ENCODE measurements at places on chromosomes 12 and 14.

- H3K36me3 ChIP-seq, result peaks cover 42% of the 10 kb centered on the region
- H3K4me1 ChIP-seq, result peaks cover 74% of the 10 kb centered on the region
- H3K27ac ChIP-seq, result peak overlapping the region; percentile 99
- peak overlapping the region; percentile 86 for H3K4me3 ChIP-seq
- H3K27me3 ChIP-seq, result no peaks in the 10 kb centered on the region
Observed at GRCh38 chr12:12716151-12716792, 896 bp upstream of the CDKN1B start.

- no peaks in the 10 kb centered on the region for H3K27me3 ChIP-seq
- no peak overlapping the region for H3K27ac ChIP-seq
- H3K36me3 ChIP-seq, result no peaks in the 10 kb centered on the region
- H3K4me1 ChIP-seq, result peaks cover 8% of the 10 kb centered on the region
- no peak for DNase-seq
Observed at GRCh38 chr12:52826611-52827498, 7.3 kb downstream of the KRT79 start.

GRCh38 chr14:96088074-96088473 is 48.9 kb downstream of the C14orf132 start:
- no peak overlapping the region for H3K27ac ChIP-seq
- H3K4me3 ChIP-seq, result no peak overlapping the region
- no peaks in the 10 kb centered on the region for H3K27me3 ChIP-seq
- DNase-seq, result no peak
- no peaks in the 10 kb centered on the region for H3K4me1 ChIP-seq

DNA sequence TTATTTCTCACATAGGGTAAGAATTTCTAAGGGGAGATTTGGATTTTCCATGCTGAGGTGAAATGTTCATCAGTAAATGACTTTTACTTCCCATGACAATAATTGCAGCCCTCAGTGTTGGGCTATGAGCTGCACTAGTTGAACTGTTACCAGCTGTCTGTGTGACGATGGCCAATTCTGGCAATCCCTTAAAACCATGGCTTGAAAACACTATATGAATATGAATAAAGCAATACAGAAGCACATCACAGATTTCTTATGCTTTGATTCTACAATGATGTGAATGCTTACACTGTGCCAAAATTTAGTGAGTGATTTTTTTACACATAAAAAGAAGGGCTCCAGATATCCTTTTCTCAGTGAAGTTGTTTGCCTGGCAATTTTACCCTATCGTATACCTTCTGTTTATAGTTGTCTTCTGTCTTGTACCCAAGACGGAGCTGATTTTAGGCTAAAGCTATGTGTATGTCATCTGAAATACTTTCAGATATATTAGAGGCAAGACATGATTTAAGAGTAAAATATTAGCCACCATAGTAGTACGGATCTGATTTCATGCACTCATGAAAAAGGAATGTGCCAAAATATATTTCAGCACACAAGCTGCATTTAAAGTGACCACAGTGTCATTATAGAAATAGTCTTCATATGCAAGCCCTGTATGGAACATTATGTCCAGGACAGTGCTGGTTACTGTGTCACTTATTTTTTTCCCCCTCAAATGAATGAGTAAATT is 52.0 kb downstream of the SLC38A4 start:
- no peak overlapping the region for H3K4me3 ChIP-seq
- H3K27me3 ChIP-seq, result no peaks in the 10 kb centered on the region
- no peak overlapping the region for H3K27ac ChIP-seq
- no peak for DNase-seq
- no peaks in the 10 kb centered on the region for H3K36me3 ChIP-seq

GRCh38 chr12:13973996-13974395 is 7.4 kb downstream of the GRIN2B start:
- H3K4me3 ChIP-seq, result no peak overlapping the region
- no peak overlapping the region for H3K27ac ChIP-seq
- no peaks in the 10 kb centered on the region for H3K36me3 ChIP-seq

- H3K36me3 ChIP-seq, result no peaks in the 10 kb centered on the region
- no peak for DNase-seq
- no peaks in the 10 kb centered on the region for H3K4me1 ChIP-seq
Observed at GRCh38 chr14:101556566-101557320, 4.6 kb upstream of the DIO3 start.

- no peak overlapping the region for H3K27ac ChIP-seq
- H3K4me1 ChIP-seq, result no peaks in the 10 kb centered on the region
- no peak for DNase-seq
- H3K4me3 ChIP-seq, result no peak overlapping the region
Observed at GRCh38 chr14:21791749-21792148, 118.1 kb upstream of the OR4E1 start.

GRCh38 chr12:76883811-76884210 is 5.0 kb upstream of the CSRP2 start:
- DNase-seq, result no peak
- no peaks in the 10 kb centered on the region for H3K36me3 ChIP-seq
- peaks cover 39% of the 10 kb centered on the region for H3K27me3 ChIP-seq
- peaks cover 6% of the 10 kb centered on the region for H3K4me1 ChIP-seq
- no peak overlapping the region for H3K27ac ChIP-seq

- no peak for DNase-seq
- H3K27ac ChIP-seq, result no peak overlapping the region
- H3K4me1 ChIP-seq, result peaks cover 20% of the 10 kb centered on the region
Observed at GRCh38 chr14:105865904-105866840, 339.8 kb downstream of the TMEM121 start.

DNA sequence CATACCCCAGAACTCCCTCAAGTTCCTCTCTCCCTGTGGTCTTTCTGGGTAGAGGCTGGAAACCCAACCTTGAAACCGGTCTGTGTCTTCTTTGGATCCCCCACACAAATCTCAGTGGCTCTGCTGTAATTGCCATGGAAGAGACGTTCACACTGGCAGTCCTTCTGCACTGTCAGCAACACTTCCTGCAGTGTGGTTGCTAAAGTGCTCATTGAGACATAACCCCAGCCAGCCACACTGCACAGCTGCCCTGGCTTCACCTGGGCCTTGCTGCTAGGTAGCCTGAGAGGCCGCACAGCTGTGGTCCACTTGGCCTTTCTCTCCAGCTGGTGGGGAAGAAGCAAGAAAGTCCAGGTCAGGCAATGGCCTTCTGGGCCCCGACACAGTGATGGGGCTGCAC is 2.4 kb downstream of the GZMH start:
- H3K27me3 ChIP-seq, result peaks cover 1% of the 10 kb centered on the region
- DNase-seq, result no peak
- H3K27ac ChIP-seq, result peak overlapping the region; percentile 93
- peaks cover 7% of the 10 kb centered on the region for H3K36me3 ChIP-seq

GRCh38 chr14:99899578-99900178 is 106.5 kb downstream of the EML1 start:
- no peaks in the 10 kb centered on the region for H3K36me3 ChIP-seq

- H3K4me3 ChIP-seq, result no peak overlapping the region
- H3K27me3 ChIP-seq, result peaks cover 7% of the 10 kb centered on the region
- H3K36me3 ChIP-seq, result no peaks in the 10 kb centered on the region
- H3K4me1 ChIP-seq, result no peaks in the 10 kb centered on the region
- no peak for DNase-seq
Observed at GRCh38 chr12:95096852-95097251, 23.4 kb upstream of the NR2C1 start.

- H3K27me3 ChIP-seq, result peaks cover 10% of the 10 kb centered on the region
- H3K36me3 ChIP-seq, result no peaks in the 10 kb centered on the region
- no peak overlapping the region for H3K4me3 ChIP-seq
- DNase-seq, result no peak
Observed at GRCh38 chr14:36027354-36027753, 149.2 kb downstream of the PTCSC3 start.

GRCh38 chr14:74784634-74785033 is 21.5 kb downstream of the YLPM1 start:
- no peaks in the 10 kb centered on the region for H3K27me3 ChIP-seq
- H3K4me1 ChIP-seq, result peaks cover 26% of the 10 kb centered on the region
- no peak overlapping the region for H3K4me3 ChIP-seq
- DNase-seq, result no peak

DNA sequence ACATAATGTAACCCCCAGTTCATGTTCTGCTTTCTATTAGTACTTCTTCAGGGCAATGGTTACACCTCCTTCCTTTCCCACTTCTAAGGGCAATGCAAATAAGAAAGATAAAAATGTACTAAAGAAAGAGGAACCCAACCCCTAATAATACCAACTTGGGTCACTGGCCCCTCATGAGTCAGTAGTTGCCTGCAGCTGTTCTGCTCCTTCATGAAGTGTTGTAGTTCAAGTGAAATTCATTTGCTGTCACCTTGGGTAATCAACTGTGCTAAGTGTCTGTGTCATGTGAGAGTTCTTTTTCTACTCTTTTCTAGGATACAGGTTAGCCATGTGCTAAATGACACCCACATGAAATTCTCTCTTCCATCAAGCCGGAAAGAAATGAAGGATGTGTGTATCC is 91.8 kb downstream of the PLXNC1 start:
- no peaks in the 10 kb centered on the region for H3K27me3 ChIP-seq
- H3K4me1 ChIP-seq, result peaks cover 19% of the 10 kb centered on the region
- H3K4me3 ChIP-seq, result no peak overlapping the region
- peaks cover 62% of the 10 kb centered on the region for H3K36me3 ChIP-seq
- no peak overlapping the region for H3K27ac ChIP-seq
- no peak for DNase-seq

- H3K4me1 ChIP-seq, result no peaks in the 10 kb centered on the region
- peaks cover 16% of the 10 kb centered on the region for H3K27me3 ChIP-seq
- H3K4me3 ChIP-seq, result no peak overlapping the region
- H3K36me3 ChIP-seq, result no peaks in the 10 kb centered on the region
Observed at GRCh38 chr12:100795800-100796179, 1.2 kb downstream of the ANO4 start.

- H3K4me1 ChIP-seq, result no peaks in the 10 kb centered on the region
- DNase-seq, result no peak
- no peak overlapping the region for H3K27ac ChIP-seq
- no peak overlapping the region for H3K4me3 ChIP-seq
- no peaks in the 10 kb centered on the region for H3K27me3 ChIP-seq
- no peaks in the 10 kb centered on the region for H3K36me3 ChIP-seq
Observed at GRCh38 chr12:114190971-114191370, 215.0 kb downstream of the TBX5 start.

GRCh38 chr14:33026850-33027430 is 88.3 kb downstream of the NPAS3 start:
- no peaks in the 10 kb centered on the region for H3K36me3 ChIP-seq
- H3K27ac ChIP-seq, result no peak overlapping the region
- no peak for DNase-seq
- H3K27me3 ChIP-seq, result peaks cover 2% of the 10 kb centered on the region
- H3K4me3 ChIP-seq, result no peak overlapping the region

DNA sequence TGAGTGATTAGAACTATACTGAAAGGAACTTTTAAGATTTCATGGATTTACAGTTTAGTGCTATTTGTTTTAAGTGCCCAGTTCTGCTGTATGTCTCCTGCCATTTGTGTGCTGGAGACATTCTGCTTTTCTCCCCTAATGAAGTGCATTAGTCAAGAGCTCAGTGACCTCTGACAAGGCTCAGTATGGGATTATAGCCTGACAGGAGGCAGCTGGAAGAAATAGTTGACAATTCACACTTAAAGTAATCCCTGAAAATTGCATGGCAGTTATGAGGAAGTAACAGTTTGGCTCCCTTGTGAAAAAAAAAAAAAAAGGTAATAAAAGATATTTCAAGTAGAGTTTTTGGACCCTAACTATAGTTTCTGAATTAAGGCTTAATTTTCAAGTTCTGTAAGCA is 70.3 kb downstream of the ALX1 start:
- H3K27ac ChIP-seq, result no peak overlapping the region
- no peak overlapping the region for H3K4me3 ChIP-seq
- no peak for DNase-seq
- H3K27me3 ChIP-seq, result no peaks in the 10 kb centered on the region
- H3K36me3 ChIP-seq, result no peaks in the 10 kb centered on the region
- H3K4me1 ChIP-seq, result no peaks in the 10 kb centered on the region

- peak; percentile 25 for DNase-seq
- peaks cover 48% of the 10 kb centered on the region for H3K36me3 ChIP-seq
- no peaks in the 10 kb centered on the region for H3K27me3 ChIP-seq
- peaks cover 46% of the 10 kb centered on the region for H3K4me1 ChIP-seq
Observed at GRCh38 chr12:6605421-6606330, 1.5 kb downstream of the CHD4 start.

DNA sequence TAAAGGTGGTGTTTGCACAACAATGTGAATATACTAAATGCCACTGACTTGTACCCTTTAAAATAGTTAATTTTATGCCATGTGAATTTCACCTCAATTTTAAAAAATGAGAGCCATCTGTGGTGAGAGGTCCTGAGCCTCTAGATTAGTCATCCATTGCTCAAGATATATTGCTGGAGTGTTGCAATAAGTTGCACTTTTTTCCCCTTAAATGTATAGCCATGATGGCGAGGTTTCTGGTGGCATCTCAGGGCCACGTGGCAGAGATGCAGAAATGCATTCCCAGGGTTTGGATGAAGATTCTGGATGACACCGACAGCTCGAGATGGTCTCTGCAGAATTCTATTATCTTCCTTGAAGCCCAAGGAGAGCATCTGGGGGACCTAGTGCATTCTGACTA is 153.7 kb downstream of the AACS start:
- H3K4me1 ChIP-seq, result no peaks in the 10 kb centered on the region
- no peak overlapping the region for H3K4me3 ChIP-seq
- peaks cover 3% of the 10 kb centered on the region for H3K27me3 ChIP-seq
- H3K27ac ChIP-seq, result no peak overlapping the region

DNA sequence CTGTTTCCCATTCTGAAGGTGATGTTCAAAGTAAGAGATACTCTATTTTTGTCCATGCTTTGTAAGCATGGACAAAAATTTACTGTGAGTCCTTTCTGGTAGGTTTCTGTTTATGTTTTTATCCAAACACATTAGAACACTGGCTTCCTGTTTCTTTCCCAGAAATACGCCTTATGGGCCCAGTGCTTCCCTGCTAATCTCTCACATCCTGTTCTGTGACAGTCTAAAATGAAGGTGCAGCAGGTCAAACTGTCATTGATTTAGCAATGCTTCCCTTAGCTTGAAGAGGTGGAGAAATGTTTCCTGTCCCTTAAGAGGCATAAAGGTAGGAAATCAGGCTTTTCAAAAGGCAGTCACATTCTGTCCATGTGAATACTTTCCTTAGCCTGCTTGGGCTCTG is 305.6 kb downstream of the RPS29 start:
- H3K36me3 ChIP-seq, result no peaks in the 10 kb centered on the region
- no peak for DNase-seq
- no peak overlapping the region for H3K4me3 ChIP-seq
- H3K27me3 ChIP-seq, result no peaks in the 10 kb centered on the region
- H3K4me1 ChIP-seq, result no peaks in the 10 kb centered on the region
